ENCODE measurements at places on chromosomes 5 and 9. TPM values are rescaled to one million over a fixed set of nuclear protein-coding genes. Genes with fewer than 3 reads are reported as not detected.
A peak's percentile ranks its signal among the peaks of the same experiment; 100 is the strongest.

FOXD4L3 gene
- total RNA-seq: not detected

- DNase-seq: peak; percentile 94
- H3K27me3 ChIP-seq: no peaks in the 10 kb centered on the region
- peak within 1 kb of the TSS; percentile 89 for H3K27ac ChIP-seq
These were observed at the start of gene ZNF346 for GRCh38 chr5:177022386-177023302. ZNF346 (plus strand) TSS chr5:177022696; CDS start chr5:177022739, 43 bp downstream.

GRCh38 chr5:54993318-54993717, 7.9 kb upstream of the ESM1 start:
- no peaks in the 10 kb centered on the region for H3K36me3 ChIP-seq
- H3K4me3 ChIP-seq: no peak overlapping the region
- no peak overlapping the region for H3K27ac ChIP-seq
- peaks cover 25% of the 10 kb centered on the region for H3K4me1 ChIP-seq
- no peaks in the 10 kb centered on the region for H3K27me3 ChIP-seq

DNA sequence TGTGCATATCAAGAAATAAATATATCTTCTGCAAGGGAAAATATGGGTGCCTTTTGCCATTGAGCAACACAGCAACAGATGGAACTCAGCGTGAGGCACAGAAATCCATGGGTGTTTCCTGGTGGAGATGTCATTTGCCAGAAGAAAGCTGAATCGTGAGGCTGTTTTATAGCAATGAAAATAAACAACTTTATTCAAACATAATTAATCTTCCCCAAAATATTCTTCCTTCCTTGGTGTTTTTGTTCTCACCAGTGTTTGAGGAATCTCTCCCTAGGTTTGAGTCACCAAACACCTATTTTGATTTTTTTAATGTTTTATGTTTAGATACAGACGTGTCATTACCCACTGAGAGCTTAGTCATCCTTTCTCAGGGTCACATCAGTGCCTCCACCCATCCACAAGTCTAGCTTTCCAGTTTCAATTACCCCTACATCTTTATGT, 65.8 kb upstream of the PAPPA start:
- no peaks in the 10 kb centered on the region for H3K27me3 ChIP-seq
- no peak overlapping the region for H3K4me3 ChIP-seq
- H3K27ac ChIP-seq: no peak overlapping the region
- no peaks in the 10 kb centered on the region for H3K4me1 ChIP-seq

DNA sequence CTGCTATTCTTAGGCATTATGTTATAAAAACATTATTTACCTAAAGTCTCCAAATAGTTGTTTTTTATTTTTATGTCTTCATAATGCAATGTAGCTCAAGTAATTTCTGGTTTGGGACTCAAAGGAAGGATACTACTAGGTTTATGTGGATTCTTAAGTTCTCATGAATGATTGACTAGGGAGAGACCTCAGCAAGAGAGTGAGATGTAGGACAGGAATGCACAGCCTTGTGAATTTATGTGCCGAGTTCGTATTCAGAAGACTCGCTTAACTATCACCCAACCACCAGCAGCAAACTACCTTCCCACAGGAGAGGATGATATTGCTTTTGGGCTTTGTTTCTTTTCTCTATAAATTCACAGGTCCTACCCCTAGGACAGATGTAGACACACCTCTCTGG, 282.9 kb downstream of the ARHGEF28 start:
- H3K27ac ChIP-seq: no peak overlapping the region
- H3K27me3 ChIP-seq: peaks cover 7% of the 10 kb centered on the region
- H3K4me3 ChIP-seq: no peak overlapping the region
- H3K36me3 ChIP-seq: no peaks in the 10 kb centered on the region
- no peak for DNase-seq

SLC2A6 gene
- total RNA-seq: 2.2 TPM

- no peaks in the 10 kb centered on the region for H3K27me3 ChIP-seq
- no peaks in the 10 kb centered on the region for H3K4me1 ChIP-seq
- no peak for DNase-seq
- no peak overlapping the region for H3K4me3 ChIP-seq
- H3K27ac ChIP-seq: no peak overlapping the region
These were observed 253.7 kb downstream of the ICE1 start for GRCh38 chr5:5676218-5676617.

GABRA1 gene
- total RNA-seq: not detected

All from activated CD4-positive, alpha-beta memory T cell treated with anti-CD3 and anti-CD28 coated beads for 36 hours (primary cell).